ENCODE measurements at places on chromosomes 5 and 9.

DNA sequence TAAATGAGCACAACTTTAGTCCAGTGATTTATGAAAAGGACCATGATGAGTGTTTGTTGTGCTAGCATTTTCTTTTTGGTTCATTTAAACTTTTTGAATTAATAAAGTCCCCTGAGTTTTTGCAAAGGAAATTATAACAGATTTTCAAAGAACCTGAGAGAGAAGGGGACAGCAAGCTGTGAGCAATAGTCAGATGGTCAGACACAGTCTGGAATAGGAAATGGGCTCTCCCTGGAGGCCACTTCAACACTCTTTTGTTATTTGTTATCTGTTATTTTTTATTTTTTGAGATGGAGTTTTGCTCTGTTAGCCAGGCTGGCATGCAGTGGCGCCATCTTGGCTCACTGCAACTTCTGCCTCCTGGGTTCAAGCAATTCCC lies 171.1 kb downstream of the ARHGEF28 start:
- DNase-seq = no peak

DNA sequence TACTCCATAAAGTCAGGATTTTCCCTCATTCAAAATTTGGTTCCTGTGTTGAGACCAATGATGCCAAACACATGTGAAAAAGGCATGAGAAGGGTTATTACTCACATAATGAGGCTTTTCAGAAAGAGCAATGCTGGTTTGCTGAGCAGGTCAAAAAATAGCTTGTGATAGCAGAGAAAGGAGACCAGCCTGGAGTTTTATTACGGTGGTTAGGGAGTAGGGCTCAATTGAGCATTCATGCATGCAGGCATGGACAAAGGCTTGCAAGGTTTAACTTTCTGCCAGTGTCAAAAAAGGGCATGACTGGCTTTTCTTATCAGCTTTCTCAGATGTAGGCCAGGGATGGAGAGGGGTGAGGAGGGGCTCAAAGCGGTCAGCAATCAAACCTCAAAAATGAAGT lies 628.3 kb downstream of the DNAH5 start:
- no peak for DNase-seq

DNA sequence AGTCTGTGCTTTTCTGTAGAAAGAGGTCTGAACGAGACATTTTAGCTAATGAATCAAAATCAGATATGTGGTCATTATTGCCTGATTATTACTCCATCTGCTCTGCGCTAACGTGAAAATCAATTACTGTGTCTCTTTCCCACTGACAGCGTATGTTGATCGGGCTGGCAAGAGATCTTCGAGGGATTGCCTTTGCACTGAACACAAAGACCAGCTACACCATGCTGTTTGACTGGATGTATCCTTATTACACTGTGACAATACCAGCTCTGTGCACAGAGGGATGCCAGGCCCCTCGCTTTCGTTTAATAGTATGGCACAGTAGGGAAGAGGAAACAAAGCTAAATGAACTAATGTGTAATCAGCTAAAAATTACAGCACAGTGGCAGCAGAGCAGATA lies 103.7 kb upstream of the TLX3 start:
- DNase-seq = no peak

- no peak for DNase-seq
Measured at GRCh38 chr9:70753311-70753710, 338.9 kb upstream of the KLF9 start.

DNA sequence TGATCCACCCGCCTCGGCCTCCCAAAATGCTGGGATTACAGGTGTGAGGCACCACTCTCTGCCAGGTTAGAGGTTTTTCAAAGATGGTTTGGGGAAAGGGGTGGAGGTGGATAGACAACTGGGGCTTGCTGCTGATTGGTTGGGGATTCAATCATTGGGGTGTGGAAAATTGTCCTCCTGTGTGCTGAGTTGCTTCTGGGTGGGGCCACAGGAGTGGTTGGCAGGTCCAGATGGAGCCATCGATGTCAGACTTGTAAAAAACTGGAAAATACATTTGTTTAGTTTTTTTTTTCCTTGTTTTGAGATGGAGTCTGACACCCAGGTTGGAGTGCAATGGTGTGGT lies 61.9 kb upstream of the CLINT1 start:
- DNase-seq = no peak

DNA sequence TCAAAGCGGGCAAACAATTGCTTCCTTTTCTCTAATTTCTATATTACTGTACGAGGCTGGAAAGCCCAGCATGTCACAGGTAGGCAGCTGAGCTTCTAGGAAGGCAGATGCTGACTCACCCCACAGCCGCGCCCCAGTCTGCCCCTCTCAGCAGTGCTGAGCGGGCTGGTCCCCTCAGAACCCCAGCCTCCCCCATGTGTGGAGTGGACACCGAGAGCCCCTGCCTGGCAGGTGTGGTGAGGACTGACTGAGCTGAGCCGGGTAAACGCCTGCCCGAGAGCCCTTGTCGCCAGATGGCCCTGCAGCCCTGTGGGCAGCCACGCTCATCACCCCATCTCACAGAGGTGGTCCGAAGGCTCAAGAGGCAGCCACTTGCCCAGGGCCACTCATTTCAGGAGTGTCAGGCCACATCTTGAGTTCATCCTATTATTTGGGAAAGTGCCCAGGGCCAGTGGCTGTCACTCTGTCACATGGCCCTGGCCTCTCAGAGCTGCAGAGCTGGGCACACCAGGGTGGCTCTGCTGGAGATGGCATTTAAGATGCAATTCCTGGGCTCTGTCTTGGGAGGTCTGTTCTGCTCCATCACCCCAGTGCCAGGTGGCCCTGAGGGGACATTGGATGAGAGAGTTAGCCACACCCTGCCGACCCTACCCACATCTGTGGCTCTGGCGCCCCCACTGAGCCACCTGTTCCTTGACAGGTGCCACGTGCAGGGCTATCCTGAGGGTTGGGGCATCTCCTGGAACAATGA lies 12.4 kb downstream of the CARD19 start:
- DNase-seq = no peak
